ENCODE measurements at places on chromosomes 2 and 18.
A peak's percentile ranks its signal among the peaks of the same experiment; 100 is the strongest.

DNA sequence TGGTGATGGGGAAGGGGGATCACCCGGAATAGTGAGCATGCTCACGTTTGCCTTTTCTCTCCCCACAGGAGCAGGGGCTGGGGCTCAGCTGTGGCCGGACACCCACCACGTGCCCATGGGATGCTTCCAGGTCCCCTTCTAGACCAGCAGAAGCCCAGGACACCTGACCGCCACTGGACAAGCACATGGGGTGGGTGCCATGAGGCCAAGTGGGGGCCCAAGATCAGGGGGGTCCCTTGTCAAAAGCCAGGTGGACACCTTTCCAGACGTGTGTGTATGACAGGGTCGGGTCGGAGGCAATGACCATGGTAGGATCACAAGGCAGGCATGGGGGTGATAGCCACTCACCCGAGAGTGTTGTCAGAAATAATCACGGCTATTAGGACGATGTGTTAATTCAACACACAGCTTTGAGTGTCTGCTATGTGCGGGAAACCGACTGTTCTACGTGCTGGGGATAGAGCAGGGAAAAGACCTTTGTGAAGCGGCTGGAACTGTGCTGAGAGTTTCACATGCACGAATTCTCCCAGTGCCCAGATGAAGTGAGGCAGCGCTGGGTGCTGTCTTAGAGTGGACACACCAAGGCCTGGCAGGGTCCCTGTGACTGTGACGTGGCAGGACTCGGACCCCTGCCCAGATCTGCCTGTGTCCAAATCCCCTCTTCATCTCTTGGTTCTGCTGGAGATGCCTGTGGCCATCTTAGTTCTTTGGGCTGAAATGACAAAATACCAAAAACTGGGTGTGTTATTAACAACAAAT is 244.7 kb downstream of the NDUFA10 start:
- DNase-seq, result no peak

DNA sequence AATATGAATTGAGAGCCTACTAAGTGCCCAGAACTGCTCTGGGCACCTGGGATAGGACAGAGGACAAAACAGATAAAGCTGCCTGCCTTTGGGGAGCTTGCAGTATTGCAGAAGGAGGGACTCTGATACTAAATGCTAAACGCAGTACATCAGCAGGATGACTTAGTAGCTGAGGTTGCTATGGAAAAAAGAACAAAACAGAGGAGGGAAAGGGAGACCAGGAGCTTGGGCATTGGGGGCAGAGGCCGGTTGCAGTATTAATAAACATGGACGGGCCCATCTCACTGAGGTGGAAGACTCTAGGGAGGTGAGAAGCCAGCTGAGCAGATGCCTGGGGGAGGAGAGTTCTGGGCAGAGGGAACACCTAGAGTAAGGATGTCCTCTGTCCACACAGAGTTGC is 66.1 kb upstream of the SP3 start:
- DNase-seq, result no peak

- DNase-seq, result no peak
These were observed 65.4 kb downstream of the TRIP12 start for GRCh38 chr2:229856413-229856812.

- DNase-seq, result no peak
These were observed 11.2 kb upstream of the NFE2L2 start for GRCh38 chr2:177275743-177276055.

- no peak for DNase-seq
These were observed 95.7 kb upstream of the SLC39A10 start for GRCh38 chr2:195561116-195561921.

DNA sequence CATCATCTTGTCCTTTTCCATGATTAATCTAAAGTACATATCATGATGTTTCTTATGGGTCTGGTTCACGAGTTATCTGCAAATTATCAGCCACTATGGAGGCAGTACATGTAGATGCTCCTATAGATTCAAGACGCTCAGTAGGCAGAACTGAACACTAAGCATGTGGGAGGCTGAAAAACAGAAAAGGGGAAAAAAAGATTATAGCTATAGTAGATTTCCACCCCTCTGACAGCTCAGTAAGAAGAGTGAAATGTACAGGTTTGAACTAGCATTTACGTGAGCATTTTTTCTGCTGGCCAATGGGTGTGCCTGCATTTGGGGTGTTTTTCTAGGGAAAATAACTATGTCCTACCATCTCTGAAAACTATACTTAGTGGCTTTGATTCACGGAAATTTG is 308.9 kb downstream of the ZEB2 start:
- DNase-seq, result no peak

- DNase-seq, result no peak
These were observed 28.3 kb downstream of the MTHFD2 start for GRCh38 chr2:74226648-74227213.

DNA sequence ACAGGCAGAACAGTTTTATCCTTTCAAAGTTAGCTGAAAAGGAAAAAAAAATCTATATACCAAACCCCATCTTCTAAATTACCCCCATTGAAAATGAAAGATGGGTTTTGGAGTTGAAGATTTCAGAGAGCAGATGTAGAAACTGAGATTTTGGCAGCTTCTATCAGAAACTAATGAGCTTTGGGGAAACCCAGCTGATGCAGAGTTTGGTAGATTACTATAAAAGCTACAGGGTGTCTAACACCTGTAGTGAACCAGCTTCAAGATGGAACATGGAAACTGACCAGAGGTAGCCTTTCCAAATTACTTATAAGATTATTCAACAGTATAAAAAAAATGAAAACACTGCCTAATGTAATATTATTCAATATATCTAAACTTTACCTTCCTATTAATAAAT is 583.1 kb downstream of the XIRP2 start:
- no peak for DNase-seq

DNA sequence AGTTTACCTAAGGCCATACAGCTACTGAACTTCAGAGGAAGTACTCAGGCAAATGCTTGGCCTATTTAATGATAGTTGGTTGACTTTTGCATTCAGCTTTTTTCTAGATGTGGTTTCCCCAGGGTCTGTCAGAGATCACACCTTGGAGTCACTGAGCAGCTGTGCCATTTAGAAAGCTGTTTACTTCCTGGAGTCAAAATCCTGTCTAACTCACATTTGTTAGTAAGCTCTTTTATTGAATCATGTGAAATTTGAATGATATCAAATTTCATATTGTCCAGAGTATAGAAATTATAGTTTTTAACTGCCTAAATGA is 7.6 kb upstream of the TRIB2 start:
- DNase-seq, result peak; percentile 75

DNA sequence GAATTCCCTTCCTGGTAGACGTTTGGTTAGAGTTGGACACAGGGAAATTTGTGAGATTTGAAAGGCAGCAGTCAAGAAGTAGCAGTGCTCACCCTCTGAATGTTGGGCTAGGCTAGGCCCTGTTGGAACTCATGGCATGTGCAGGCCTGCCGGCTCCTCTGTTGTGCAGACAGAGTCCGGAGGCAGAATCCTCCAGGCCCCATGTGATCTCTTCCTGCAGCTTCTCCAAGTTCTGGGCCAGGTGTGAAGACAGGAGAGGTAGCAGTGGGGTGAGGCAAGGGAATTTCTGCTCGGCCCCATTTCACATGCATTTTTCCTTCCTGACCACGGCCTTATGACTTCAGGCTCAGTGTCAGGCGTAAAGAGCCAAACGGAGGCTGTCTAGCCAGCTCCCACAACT is 36.9 kb upstream of the RAB31 start:
- no peak for DNase-seq

- no peak for DNase-seq
These were observed 10.9 kb upstream of the NT5C1B start for GRCh38 chr2:18600255-18600613.

All from central memory CD4-positive, alpha-beta T cell (primary cell).